ENCODE measurements at places on chromosomes 12 and 14. TPM values are rescaled to one million over a fixed set of nuclear protein-coding genes. Genes with fewer than 3 reads are reported as not detected.

HNRNPA1 gene
- 2,424 TPM for total RNA-seq

ALDH1L2 gene
- 0.23 TPM for total RNA-seq

CEBPE gene
- total RNA-seq = not detected

FOXG1 gene
- 0.07 TPM for total RNA-seq

DAAM1 gene
- 92.6 TPM for total RNA-seq

PMEL gene
- 19.0 TPM for total RNA-seq

DNAJC22 gene
- 2.9 TPM for total RNA-seq

DNA sequence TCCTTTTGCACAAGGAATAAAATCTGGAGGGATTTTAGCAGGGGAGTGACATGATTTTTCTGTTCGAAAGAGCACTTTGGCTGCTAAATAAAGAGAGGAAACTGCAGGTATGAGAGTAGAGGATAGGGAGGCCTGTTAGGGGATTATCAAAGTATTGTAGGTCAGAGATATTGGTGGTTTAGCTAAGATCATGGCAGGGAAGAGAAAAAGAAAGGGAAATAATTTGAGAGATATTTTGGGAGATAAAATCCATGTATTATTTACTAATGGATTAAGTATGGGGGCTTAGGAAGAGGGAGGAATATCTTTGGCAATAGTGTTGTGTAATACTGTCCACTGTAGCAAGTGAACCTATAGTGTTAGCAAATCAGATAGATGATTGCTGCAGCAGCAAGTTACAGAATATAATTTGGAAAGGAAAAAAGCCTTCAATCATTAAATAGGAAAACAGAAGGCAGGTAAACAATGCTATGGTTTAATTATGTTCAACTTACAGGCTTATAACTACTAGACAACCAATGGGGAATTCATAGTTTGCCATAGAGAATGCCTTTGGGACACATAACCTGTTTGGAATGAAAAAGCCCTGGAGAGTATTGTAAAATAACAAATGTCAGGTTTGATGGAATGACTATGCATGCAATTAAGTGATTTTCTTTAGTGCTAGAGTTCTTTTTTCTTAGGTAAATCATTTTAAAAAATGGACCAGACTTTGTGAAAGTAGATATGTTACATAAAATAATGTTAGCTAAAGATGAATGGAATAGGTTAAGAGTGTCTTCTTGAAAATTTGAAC is 50.5 kb downstream of the ADIPOR2 start:
- no peaks in the 10 kb centered on the region for H3K27me3 ChIP-seq
- no peak overlapping the region for H3K27ac ChIP-seq
- peak overlapping the region; percentile 8 for H3K4me3 ChIP-seq
- H3K36me3 ChIP-seq = no peaks in the 10 kb centered on the region
- H3K4me1 ChIP-seq = peaks cover 5% of the 10 kb centered on the region

DNA sequence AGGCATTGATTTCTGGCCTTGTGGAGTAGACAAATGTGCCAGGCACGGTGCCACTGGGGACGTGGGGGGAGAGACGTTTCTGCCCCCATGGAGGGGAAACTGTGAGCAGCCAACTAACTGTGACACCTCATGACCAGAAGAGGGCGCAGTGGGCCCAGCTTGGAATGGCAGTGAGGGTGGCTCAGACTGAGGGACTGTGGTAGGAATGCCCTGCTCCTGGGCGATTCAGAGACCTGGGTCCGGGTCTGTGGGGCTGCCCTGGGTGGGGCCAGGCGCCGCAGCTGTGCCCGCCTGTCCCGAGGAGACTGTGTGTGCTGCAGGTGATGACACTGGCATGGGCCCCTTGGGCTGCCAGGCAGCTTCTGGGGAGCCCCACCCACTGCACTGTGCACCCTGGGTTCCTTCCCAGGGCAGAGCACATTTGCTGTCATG is 60.6 kb downstream of the SLC25A47 start:
- no peak overlapping the region for H3K4me3 ChIP-seq
- H3K27ac ChIP-seq = no peak overlapping the region
- DNase-seq = peak; percentile 92
- no peaks in the 10 kb centered on the region for H3K4me1 ChIP-seq
- no peaks in the 10 kb centered on the region for H3K27me3 ChIP-seq

- no peaks in the 10 kb centered on the region for H3K4me1 ChIP-seq
- H3K36me3 ChIP-seq = no peaks in the 10 kb centered on the region
- H3K27ac ChIP-seq = no peak overlapping the region
- no peak for DNase-seq
Observed at GRCh38 chr12:40216516-40217288, 8.1 kb upstream of the LRRK2 start.

DNA sequence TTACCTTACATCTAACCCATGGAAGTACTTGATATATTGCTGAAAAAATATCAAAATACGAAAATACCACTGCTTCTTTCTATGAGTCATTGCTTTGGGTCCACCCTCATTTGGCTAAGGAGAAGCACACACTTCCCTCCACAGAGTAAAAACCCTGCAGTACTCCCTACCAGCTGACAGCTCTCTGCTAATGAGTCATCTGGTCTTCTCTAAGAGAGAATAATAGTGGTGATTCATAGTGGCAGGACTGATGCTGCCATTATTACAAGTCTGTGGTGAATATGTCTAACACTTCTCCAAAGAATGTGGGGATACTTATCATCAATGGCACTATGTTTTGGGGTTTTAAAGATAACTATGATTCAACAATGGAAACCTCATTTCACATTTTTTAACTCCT is 90.7 kb downstream of the PPFIA2 start:
- DNase-seq = no peak
- no peaks in the 10 kb centered on the region for H3K27me3 ChIP-seq
- H3K4me3 ChIP-seq = no peak overlapping the region
- H3K36me3 ChIP-seq = no peaks in the 10 kb centered on the region
- H3K27ac ChIP-seq = no peak overlapping the region

- H3K27ac ChIP-seq = no peak overlapping the region
- no peaks in the 10 kb centered on the region for H3K27me3 ChIP-seq
- no peak overlapping the region for H3K4me3 ChIP-seq
- peaks cover 5% of the 10 kb centered on the region for H3K4me1 ChIP-seq
- H3K36me3 ChIP-seq = no peaks in the 10 kb centered on the region
- DNase-seq = no peak
Observed at GRCh38 chr12:7899755-7900154, 27.0 kb upstream of the SLC2A14 start.

Measured in endodermal cell (in vitro differentiated cells).